Ovary (tissue), 10 donors: ENCODE measurements at places on chromosomes 2 and 18. TPM values are rescaled to one million over a fixed set of nuclear protein-coding genes. Genes with fewer than 3 reads are reported as not detected.
A peak's percentile ranks its signal among the peaks of the same experiment; 100 is the strongest.

DNA sequence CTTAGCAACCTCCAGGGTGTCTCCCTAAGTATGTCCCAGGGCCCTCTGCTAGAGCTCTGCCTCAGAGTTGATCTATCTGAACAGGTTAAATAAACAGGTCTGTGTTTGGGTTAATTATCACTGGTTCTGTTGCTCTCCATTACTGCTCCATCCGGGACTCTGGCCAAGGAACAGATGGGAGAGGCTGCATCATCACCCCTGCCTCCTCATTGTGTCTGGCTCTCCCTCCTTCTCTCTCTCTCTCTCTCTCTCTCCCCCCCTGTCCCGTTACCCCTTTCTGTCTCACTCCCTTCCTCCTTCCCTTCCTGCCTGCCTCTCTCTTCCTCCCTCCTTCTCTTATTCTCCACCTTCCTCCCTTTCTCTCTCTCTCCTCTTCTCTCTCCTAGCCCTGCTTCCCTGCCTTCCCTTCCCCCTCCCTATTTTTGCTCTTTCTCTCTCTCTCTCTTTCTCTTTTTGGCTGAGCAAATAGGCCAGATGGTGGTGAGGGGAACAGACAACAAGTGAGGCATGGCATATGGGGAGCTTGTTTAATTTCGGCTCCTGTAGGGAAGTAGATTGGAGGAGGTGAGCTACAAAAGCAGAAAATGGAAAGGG, 62.1 kb downstream of the SETBP1 start:
- no peaks in the 10 kb centered on the region for H3K36me3 ChIP-seq
- no peaks in the 10 kb centered on the region for H3K27me3 ChIP-seq
- H3K4me1 ChIP-seq: peaks cover 20% of the 10 kb centered on the region
- peak overlapping the region; percentile 77 for H3K27ac ChIP-seq
- H3K4me3 ChIP-seq: no peak overlapping the region

DNA sequence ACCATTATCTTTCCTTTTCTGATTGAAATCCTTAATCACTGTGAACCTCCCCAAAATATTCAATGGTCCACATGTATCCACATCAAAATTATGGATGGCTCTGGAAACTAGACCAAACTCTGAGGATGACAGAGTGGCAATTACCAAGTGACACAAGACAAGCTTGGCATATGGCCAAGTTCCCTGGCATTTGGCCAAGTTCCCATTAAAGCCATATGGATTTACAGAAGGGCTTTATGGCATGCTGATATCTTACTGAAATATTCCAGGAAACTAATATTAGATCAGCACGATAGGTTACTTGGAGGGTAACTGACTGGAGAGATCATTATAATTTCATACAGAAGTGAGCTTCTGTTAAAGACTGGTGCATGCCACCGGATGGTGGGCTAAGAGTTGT, 21.9 kb upstream of the CERS6 start:
- H3K4me1 ChIP-seq: no peaks in the 10 kb centered on the region
- DNase-seq: peak; percentile 35
- no peaks in the 10 kb centered on the region for H3K36me3 ChIP-seq
- H3K27me3 ChIP-seq: no peaks in the 10 kb centered on the region
- no peak overlapping the region for H3K4me3 ChIP-seq

Gene DYSF
- 12.3 TPM for polyA plus RNA-seq

DNA sequence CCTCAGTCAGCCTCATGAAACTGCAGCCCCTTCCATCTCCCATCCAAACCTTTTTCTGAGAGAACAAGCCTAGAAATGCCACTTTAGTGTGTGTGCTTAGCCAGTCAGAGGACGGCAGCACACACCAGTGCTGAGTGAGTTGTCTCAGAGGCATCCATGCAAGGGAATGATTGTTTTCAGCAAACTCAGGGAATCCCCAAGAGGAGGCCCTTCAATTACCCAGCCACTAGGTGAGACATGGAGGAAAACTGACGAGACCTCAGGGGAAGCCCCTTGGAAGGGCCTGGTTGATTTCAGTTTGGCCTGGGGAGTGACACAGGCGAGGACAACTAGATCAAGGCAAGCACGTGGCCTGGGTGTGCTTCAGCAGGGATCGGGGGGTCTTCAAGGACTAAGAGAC, 49.7 kb downstream of the APOB start:
- no peak overlapping the region for H3K4me3 ChIP-seq
- no peaks in the 10 kb centered on the region for H3K36me3 ChIP-seq
- no peak for DNase-seq
- no peak overlapping the region for H3K27ac ChIP-seq
- no peaks in the 10 kb centered on the region for H3K27me3 ChIP-seq
- no peaks in the 10 kb centered on the region for H3K4me1 ChIP-seq

Gene EML6
- 0.29 TPM for polyA plus RNA-seq

DNA sequence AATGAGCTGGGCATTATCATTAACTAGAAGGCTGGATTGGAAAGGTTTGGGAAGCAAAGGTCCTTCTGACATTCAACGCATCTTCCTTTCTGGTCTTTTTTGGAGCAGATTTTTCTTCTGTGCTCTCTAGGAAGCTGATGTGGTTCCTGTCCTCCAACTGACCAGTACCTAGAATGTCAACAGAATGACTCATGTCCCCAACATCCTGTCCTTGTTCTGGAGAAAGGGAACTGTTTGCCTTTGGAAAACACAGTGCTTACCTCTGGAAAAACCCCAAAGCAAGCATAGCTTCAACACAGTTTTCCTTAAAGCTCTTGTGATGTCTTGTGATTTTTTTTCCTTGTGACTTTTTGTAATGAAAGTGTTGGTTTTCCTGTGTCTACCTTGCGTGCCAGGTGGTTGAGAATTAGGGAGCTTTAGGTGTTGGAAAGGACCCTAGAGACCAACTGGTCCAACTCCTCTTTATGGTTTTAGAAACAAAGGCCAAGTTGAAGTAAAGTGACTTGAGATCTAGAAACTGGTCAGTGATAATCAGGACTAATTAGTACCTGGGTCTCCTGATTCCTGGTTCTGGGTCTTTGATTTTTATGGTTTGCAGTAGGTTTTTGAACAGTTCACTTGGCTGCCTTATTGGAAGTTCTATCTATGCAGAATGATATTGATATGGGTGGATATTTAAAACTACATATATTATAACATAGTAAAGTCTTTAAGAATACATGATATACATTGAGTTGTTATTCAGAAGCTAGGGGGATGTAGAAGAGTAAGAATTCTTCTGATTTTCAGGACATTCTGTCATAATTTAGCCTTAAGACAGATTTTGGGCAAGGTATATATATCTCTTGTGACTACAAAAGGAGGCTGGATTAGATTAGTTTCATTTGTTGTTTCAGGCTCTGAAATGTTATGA, 70.5 kb downstream of the FMNL2 start:
- H3K4me1 ChIP-seq: peaks cover 16% of the 10 kb centered on the region
- no peaks in the 10 kb centered on the region for H3K27me3 ChIP-seq
- no peak for DNase-seq
- no peak overlapping the region for H3K4me3 ChIP-seq

Gene NEUROD1
- not detected for polyA plus RNA-seq

Gene LONRF2
- 4.7 TPM for polyA plus RNA-seq

GRCh38 chr2:226256709-226257376, 542.8 kb downstream of the IRS1 start:
- H3K4me1 ChIP-seq: no peaks in the 10 kb centered on the region
- H3K4me3 ChIP-seq: no peak overlapping the region
- no peaks in the 10 kb centered on the region for H3K36me3 ChIP-seq
- H3K27me3 ChIP-seq: no peaks in the 10 kb centered on the region
- no peak for DNase-seq

DNA sequence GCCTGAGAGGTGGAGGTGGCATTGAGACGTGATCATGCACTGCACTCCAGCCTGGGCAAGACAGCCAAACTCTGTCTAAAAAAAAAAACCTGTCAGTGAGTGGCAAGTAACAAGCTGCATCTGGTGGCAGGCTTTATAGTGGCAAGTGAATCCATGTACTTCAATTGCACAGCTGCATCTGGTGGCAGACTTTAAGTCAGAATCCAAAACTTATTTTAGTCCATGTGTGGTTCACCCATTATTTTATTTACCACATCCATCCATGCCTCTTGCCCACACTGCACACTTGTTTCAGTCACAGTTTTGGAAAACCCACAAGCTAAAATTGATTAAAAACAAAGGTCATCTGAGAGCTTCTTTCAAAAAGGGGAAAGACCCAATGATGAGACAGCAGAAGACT, 1636.4 kb upstream of the NXPH2 start:
- H3K36me3 ChIP-seq: no peaks in the 10 kb centered on the region
- no peak for DNase-seq
- H3K27ac ChIP-seq: no peak overlapping the region
- no peak overlapping the region for H3K4me3 ChIP-seq
- H3K27me3 ChIP-seq: no peaks in the 10 kb centered on the region

DNA sequence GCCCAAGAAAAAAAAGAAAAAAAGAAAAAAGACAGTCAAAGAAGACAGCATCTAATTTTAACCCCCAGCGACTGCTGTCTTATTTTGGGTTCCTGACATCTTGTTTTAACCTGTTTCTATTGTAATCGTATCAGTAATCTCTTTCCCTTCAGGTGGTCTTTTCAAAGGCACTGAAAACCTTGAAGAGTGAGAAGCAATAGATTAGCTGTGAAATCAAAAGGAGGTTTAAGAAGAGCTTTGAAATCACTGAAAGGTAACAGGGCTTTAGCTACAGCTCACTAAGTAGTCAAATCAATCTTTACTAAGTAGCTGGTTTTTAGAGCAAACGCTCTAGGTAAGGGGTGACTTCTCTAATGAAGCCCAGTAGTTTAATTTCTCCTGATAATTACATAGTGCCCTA, 5.4 kb upstream of the TANC1 start:
- H3K4me3 ChIP-seq: no peak overlapping the region
- DNase-seq: no peak
- H3K27ac ChIP-seq: no peak overlapping the region

DNA sequence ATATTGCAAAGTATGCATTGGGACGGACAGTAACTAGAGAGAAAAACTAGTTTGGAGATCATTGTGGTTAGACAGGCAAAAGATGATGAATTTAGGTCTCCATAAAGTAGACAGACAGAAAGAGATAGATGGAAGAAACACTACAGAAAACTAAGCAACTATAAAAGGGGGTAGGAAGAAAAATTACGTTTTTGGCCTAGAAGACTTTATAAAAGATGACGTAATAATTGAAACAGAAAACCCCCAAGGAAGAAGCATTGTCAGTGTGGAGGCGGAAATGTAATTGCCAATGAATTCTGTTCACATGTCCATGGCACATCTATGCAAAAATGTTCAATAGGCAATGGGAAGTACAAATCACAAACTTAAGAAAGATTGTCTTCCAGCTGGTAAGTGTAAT, 1211.5 kb upstream of the ZEB2 start:
- H3K36me3 ChIP-seq: no peaks in the 10 kb centered on the region
- H3K27ac ChIP-seq: no peak overlapping the region
- H3K4me1 ChIP-seq: no peaks in the 10 kb centered on the region
- DNase-seq: no peak
- no peaks in the 10 kb centered on the region for H3K27me3 ChIP-seq

Gene CHRND
- not detected for polyA plus RNA-seq

Gene GKN1
- not detected for polyA plus RNA-seq

Gene CHRNG
- not detected for polyA plus RNA-seq

Gene GAREM1
- 10.3 TPM for polyA plus RNA-seq

Gene ANKRD30B
- polyA plus RNA-seq: not detected

Gene VIL1
- 0.05 TPM for polyA plus RNA-seq

Gene ZNF804A
- 0.07 TPM for polyA plus RNA-seq

Gene CYS1
- 5.9 TPM for polyA plus RNA-seq

- no peak for DNase-seq
- H3K36me3 ChIP-seq: no peaks in the 10 kb centered on the region
- H3K4me1 ChIP-seq: peaks cover 32% of the 10 kb centered on the region
- H3K27me3 ChIP-seq: no peaks in the 10 kb centered on the region
- H3K27ac ChIP-seq: no peak overlapping the region
Measured at GRCh38 chr2:85156619-85157018, 23.4 kb downstream of the TCF7L1 start.

DNA sequence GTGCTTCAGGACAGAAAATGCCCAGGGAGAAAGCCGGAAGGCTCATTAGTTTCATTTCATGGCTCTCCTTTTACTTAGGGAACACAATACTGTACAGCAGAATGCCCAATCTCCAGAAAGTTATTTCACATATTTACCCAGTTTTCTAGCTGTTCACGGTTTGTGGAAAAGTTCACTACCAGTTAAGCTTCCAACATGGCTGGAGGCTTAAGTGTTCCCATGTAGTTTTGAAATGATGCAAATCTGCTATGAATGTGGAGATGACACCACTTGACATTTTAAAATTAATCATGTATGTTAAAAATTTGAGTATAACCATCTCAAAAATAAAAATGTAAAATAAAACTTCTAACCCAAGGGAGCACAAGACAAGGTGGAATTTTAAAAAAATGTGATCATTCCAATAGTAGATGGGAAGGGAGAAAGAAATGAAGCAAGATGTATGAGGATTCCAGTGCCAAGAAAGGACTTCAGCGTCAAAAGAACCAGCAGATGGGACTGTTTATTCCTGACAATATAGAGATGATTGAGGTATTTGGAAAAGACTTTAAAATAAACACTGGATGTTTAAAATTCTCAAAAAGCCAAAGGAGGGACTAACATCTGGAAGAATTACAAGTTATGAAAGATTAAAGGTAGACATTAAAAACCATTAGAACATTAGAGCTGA, 60.9 kb upstream of the OSR1 start:
- no peak for DNase-seq
- no peaks in the 10 kb centered on the region for H3K36me3 ChIP-seq
- H3K4me1 ChIP-seq: no peaks in the 10 kb centered on the region
- H3K27ac ChIP-seq: no peak overlapping the region
- H3K4me3 ChIP-seq: no peak overlapping the region

Gene KLF11
- polyA plus RNA-seq: 22.8 TPM
